ENCODE measurements at places on chromosomes 1 and 21.
A peak's percentile ranks its signal among the peaks of the same experiment; 100 is the strongest.

- peak; percentile 93 for DNase-seq
Measured at GRCh38 chr1:184622136-184622823, 132.4 kb downstream of the EDEM3 start.

DNA sequence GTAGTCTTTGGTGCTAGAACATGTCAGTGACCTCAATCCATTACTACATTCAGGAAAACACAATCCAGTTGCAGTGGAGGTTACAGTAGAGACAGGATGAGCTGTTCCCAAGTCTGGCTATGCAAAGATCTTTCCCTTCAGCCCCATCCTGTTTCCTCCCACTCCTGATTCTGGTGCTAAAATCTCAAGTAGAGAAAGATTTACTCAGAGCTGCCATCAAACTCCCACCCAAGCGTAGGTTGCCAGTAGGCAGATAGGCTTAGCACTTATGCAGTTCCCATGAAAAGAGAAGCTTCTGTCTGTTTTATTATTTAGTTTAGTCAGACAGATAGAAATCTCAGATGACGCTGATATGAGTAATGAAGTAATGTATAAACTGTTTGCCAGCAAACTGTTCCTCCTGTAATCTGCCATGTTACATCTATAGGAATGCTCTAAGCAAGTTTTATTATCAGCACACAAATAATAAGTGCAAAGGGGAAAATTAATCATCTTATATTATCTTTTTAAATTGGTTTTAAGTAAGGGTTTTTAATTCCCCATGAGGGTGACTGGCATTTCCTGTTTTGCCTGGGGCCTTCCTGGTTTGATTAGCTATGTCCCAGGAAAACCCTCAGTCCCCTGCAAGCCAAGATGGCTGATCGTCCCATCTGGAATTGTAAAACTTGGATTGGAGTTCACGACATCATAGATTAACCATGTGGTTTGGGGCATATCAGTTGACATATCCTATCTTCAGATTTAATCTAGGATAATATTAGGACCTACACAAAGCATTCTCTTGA is 188.3 kb upstream of the PALMD start:
- no peak for DNase-seq

DNA sequence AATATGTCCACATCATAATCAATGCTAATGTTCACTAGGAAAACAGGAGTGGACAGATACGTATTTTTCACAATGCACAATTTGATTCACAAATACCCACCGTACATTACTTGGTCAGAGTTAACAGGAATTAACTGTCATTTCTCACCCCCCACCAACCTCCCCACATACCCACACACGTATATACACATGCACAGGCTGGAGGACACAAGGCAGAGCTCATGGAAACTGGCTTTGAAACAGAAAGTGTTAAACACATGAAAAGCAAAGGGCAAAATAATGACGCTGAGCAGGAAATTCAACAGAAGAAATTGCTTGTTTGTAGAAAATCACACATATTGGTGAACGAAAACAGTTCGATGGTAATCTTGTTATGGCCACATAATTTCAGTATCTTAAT is 188.4 kb upstream of the DMRTA2 start:
- DNase-seq = no peak

DNA sequence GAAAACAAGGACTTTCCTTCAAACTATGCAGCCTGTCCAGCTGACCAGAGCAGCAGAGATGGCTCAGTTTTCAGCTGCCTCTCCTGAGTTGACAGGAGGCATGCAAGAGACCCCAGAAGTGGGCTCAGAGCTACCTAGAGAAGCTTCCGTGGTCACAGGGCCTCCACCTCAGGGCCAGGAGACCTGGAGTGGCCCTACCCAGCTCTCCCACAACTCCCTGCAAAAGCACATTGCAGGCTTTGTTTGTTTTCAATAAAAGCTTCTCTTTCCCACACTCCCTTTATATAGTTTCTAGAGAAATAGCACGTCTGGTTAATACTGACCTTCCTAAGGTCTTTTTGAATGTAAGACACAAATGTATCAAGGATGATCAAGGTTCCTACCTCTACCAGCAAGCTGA is 40.1 kb downstream of the RRAGC start:
- no peak for DNase-seq

DNA sequence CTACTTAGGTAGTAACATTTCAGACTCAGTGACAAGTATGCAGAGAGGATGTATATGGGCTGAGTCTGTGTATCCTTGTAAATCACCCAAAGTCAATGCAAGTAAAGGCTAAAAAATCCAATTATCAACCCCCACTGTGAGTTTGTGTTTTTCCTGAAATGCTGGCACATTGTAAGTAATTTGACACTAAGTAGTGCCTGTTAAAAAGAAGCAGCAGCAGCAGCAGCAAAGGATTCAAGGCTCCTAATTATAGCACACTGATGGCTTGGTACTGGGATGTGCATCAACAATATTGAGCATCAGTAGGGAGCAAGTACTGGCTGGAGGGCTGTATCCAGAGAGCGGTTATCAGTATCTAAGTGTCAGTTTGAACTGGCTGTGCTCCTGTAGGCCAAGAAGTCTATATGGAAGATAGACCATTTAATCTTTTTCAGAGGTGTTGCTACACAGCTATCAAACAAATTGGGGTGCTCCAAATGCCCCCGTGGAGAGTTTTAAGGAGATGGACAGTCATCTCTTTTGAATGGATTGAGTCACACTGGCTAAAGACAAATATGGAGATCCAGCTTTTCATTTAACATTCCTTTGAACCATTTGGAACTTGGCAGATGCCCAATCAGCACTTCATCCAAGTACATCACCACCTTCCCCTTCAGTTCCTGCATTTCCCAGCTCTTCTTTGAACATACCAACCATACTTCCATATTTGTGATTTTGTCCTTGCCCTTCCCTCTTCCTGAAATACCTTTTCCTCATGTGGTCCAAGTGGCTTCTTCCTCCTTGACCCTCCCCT is 241.2 kb upstream of the ST6GALNAC5 start:
- DNase-seq = no peak

DNA sequence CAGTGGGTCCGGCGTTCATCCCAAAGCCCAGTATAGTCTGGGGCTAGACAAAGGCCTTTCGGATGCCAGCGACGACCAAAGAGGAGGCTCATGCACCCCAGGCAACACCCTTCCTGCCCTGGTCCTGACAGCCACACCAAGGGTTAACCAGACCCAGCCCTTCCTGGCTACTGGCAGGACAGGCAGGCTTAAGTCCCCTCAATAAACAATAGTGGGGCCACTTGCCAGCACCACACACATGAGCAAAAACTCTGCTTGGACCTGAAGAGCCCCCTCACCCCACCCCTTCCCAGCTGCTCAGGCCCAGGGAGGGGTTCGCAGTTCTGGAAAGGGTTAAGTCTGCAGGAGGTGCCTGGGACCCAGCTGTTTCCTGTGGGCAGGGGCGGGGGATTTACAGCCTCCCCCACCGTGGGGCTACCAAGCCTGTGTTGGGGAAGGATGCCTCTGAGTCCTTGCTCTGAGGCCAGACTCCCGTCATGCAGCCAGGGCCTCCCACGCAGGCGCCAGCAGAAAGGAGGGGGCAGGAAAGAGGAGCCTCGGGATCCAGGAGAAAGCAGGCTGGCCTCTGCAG is 18.2 kb downstream of the PHLDA3 start:
- no peak for DNase-seq
